KBM-7 (cell line): ENCODE measurements at places on chromosomes 4 and X.

DNA sequence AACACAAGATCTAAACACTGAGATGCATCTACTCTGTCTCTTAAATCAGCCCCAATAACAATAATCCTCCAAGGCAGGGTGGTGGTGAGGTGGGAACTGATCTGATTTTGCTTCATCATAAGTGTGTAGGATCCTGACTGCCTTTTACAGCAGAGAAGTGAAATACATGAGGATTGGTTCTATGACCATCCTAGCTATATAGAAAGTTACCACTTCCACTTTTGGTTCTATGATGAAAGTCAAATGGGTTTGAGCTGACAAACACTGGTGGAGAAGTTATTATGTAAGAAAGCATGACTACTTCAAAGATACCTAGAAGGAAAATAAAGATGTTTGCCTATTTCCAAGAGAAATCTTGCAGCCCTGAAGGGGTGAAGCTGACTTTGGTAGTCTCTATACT, 181.6 kb downstream of the NKX6-1 start:
- DNase-seq, result no peak

DNA sequence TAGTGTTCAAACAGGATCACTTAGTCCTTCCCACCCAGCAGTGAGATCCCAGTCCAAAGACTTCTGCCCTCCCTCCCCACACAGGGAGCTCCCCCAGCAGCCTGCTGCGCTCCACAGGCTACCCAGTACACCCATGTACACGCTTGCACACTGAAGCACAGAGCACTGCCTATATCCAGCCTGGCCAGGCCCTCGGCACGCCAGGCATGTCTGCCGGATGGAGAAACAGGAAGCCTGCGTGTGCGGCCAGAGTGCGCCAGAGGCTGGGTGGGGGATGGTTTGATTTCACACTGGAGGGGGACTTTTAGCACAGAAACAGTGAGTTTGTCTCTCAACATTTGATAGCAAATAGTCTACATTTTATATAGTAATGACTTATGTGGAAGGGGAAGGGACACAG, 833.5 kb upstream of the IGFBP7 start:
- peak; percentile 80 for DNase-seq

GRCh38 chr4:78484574-78484973, 67.0 kb upstream of the ANXA3 start:
- DNase-seq, result no peak

DNA sequence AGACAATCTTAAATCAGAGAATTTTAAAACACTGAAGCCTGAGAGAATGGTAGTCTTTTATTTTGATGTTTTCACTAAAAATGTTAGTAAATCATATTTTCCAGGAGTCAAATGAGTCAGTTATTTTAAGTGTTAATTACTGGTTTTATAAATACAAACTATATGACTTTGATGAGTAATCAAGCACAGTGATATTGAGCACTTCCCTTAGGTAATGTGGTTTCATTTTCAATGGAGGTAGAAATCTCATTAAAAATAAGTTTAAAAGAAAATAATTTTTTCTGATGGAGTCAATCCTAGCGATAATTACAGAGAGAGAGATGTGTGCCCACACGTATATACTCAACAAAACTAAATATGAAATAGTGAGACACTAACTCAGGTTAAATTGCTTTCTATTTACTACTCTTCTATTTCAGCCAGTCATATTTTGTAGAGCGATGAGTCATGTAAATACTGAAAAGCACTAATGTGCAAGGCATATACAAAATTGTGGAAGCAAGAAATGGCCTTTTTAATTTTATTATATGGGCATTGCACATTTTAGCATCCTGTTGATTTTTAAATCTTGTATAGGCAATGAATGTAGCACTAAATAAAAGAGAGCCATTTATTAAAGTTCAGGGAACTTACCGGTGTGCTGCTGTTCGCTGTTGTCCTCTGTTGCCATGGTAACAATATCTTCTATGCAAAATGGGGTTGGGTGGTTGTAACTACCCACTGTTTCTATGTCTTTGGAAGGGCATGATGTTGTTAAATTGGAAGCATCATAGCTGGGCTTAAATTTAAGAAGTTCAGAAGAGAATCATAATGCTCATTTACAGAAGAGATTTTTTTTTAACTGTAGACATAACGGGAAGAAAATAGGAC, 513.7 kb downstream of the TLL1 start:
- no peak for DNase-seq

- no peak for DNase-seq
Observed at GRCh38 chr4:110821186-110821585, 198.3 kb upstream of the PITX2 start.

- peak; percentile 46 for DNase-seq
Observed at GRCh38 chr4:26325191-26325590, 4.4 kb downstream of the RBPJ start.

DNA sequence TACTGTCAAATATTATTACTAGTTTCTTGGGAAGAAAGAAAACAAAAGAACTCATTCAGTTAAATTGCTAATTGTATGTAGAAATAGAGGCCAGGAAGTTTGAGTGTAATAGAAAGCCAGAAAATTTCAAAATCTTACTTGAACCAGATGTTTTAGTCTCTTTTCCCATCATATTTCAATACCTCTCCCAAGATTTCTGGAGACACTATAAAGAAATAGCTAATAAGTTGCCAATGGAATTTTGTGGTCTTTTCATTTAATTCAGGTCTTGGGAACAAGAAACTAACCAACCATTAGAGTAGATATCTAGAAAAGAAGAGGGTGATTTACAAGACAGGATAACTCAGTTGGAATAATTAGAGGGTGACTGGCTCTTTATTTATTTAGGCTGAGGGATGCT, 112.2 kb downstream of the AGTR2 start:
- no peak for DNase-seq

DNA sequence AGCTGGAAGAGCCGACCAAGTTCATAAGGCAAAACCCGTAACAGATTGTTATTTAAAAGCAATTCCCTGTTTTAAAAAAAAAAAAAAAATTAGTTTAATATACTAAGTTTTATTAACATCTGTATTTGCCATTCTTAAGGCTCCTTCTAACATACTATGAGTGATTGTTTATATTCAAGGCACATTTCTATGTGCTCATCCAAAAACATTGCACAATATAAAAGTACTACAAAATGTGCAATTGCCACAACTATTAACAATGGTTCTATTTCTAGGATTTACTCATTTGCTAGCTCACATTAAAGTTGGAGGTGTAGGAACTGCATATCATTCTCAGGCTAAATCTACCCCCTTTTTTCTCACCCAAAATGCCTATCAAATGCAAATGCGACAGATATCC, 46.1 kb downstream of the CNOT6L start:
- DNase-seq, result no peak

DNA sequence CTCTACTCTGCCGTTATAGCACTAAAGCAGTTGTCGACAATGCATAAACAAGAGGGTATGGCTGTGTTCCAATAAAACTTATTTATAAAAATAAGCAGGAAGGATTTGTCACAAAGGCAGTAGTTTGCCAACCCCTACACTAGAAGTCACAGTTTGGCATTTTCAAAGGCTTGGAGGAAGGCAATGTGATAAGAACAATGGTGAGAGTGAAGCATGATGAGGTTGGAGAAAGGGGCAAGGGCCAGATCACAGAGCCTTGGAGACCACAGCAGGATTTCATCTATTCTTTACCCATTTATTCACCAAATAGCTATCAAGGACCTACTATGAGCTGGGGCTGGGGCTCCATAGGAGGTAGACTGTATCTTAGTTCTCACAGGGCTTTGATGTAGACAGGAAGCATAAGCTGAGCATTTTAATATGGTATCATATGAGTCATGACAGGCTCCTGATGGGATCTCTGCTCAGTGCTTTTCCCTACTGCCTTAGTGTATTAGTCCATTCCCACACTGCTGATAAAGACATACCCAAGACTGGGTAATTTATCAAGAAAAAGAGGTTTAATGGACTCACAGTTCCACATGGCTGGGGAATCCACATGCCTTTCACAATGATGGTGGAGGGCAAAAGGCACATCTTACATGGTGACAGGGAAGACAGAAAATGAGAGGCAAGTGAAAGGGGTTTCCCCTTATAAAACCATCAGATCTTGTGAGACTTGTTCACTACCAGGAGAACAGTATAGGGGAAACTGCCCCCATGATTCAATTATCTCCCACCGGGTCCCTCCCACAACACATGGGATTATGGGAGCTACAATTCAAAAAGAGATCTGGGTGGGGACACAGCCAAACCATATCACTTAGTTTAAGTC, 58.9 kb downstream of the PPM1K start:
- no peak for DNase-seq

DNA sequence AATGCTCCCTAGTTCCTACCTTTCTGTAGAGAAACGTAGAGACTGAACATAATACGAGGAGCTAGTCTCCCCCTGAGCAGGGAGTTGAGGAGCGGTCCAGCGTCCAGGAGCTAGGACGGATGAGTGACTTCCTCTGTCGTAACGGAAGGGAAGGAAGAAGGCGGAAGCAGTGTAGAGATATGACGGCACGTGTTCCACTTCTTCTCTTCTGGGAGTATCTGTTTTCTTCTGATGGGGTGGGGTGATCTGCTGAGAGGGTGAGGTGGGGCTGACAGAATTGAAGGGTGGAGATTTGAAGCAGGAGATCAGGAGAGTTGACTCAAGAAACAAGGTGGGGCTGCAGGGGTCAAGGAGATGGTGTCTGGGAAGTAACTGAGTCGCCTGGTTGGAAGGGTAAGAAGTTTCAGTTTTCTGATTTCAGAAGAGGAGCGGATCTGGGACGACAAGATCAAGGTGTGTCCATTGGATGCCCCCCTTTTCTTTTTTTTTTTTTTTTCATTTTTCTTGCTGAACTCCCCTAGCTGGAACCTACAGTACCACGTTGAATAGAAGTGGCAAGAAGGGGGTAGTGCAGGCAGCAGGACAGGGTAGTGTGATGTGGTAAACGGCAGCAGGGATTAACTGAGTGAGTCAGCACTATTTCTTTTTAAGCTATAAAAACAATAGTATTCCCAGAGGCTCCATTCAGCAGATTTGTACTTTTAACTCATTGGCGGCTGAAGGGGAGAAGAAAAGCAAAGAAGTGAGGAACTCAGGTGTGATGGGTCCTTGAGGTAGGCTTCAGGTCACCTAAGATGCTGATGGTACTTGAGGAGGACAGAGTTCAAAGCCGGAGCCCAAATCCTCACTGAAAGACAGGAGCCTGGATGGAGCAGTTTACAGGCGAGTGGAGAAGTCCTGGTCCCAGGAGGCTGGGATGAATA, 50.8 kb upstream of the SETD7 start:
- DNase-seq, result peak; percentile 73

DNA sequence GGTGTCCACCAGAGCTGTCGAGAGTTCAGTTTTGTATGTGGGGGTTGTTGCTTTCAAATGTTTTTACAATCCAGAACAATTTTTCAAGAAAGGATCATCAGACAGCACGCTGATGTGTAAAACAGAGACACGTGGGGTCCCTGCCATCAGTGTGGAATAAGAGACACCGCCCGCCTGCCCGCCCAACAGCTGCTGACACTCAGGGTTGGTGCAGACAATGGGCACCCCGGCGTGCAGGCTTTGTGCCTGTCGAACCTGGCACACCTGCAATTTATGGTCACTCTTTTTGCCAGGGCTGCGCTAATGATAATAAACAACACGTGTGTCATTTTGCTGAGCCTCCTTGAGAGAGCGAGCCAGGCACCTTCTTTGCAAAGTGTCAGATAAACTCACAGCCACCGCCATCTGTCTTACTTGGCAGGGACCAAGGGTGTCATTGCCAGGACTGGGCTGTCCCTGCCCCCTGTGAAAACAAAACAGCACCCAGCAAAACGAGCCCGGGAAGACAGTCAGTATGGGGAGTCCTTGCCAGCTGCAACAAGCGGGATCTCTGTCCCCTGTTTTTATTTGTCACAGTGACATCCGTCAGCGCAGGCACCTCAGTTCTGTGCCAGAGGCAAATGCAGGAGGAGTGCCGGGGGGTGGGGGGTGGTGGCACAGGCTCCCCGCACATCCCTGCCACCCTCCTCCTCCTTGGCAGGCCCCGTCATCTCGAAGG, 69.1 kb downstream of the PSAPL1 start:
- no peak for DNase-seq

DNA sequence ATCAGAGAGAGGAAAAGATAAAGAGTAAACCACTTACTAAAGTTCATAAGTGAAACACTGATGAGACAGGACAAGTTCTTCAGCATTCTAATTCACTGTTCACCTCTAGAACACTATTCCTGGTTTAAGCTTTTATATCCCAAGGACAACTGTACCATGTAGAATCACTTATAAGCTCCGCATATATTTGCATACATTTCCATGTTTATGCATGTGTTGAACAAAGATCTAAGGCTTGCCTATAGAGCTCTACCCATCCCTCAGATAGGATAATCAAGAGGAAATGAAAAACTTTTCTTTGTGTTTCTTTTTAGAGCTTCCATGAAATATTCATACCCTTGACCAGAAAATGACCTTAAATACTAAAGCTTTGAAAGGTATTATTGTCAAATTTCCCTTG, 156.9 kb upstream of the BMP3 start:
- no peak for DNase-seq

DNA sequence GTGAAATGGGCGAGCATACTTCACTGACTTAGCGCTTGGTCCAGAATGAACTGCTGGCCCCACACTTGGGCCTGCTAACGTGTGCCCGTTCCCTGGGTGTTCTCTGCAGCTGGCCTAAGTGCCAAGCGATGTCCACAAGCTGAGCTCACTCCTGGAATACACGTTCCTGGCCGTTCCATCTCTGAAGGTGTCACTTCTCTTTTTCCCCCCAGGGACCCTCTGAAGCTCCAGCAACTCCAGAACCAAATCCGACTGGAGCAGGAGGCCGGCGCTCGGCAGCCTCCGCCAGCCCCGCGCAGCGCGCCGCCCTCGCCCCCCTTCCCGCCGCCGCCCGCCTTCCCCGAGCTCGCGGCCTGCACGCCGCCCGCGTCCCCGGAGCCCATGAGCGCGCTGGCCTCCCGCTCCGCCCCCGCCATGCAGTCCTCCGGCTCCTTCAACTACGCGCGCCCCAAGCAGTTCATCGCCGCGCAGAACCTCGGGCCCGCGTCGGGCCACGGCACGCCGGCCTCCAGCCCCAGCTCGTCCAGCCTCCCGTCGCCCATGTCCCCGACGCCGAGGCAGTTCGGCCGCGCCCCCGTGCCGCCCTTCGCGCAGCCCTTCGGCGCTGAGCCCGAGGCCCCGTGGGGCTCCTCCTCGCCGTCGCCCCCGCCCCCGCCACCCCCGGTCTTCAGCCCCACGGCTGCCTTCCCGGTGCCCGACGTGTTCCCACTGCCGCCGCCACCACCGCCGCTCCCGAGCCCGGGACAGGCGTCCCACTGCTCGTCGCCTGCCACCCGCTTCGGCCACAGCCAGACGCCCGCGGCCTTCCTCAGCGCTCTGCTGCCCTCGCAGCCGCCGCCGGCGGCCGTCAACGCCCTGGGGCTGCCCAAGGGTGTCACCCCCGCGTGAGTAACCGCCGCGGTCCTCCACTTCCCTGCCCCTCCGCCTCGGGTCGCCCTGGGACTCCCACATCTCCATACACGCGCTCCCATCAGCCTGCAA, 132.3 kb downstream of the CBR4 start:
- DNase-seq, result no peak
